ENCODE measurements at places on chromosomes 2 and 18.

DNA sequence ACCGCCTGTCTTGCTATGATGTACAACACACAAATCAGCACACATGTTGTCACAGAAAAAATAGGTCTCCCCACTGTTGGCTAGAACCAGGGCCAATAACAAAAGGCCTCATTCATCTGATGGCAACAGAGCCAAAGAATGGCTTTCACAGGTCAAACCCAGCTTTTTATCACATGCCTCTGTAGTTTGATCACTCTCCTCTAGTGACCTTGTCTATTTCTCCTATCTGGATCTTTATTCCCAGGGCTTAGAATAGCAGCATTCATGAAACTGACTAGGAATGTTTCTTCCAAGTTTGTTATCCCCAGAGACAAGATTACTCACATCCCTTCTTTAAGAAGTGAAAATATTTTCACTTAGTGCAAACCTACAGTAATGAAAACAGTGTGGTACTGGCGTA, 285.8 kb upstream of the GYPC start:
- no peak for DNase-seq

GRCh38 chr2:18455236-18455862, 105.1 kb downstream of the RDH14 start:
- DNase-seq: no peak

DNA sequence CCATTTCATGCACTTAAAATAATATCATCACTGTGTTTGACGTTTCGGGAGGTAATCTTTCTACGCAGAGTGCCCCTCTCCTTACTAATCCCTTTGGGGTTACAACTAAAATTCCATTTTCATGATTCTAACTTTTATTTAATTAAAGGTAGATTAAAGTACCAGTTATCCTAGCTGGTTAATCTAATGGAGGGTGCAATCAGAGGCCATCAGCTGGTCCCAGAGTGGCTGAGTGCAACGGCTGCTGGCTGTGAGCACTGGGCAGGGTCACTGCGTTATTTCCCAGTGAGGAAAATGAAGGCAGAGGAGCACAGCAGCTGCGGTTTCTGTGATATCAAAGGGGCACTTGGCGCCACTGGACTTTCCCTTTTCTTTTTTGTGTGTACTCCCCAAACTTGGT, 12.1 kb downstream of the SCYGR4 start:
- DNase-seq: no peak

GRCh38 chr2:124607679-124608078, 582.6 kb downstream of the CNTNAP5 start:
- no peak for DNase-seq

DNA sequence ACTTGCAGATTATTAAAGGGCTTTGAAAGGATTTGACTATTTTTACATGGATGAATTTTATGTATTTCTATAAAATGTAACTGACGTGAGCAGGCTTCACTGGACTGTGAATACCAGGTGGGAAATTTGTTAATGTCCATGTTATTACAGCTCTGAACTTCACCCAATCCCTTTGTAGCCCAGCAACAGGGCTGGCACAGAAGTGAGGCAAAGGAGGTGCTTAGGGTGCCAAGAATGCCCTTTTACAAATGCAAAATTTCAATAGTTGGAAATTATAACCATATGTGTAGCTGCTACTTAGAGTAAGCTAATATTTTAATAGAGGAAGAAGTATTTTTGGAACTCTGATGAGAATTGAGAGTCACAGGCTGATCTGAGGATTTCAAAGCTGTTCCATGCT, 53.7 kb upstream of the FAM98A start:
- no peak for DNase-seq
